ENCODE measurements at places on chromosomes 5 and 9. TPM values are rescaled to one million over a fixed set of nuclear protein-coding genes. Genes with fewer than 3 reads are reported as not detected.

Gene ABHD17B
- 19.4 TPM for total RNA-seq

Gene DOCK8
- total RNA-seq, result 264 TPM

Gene KLHL3
- 17.8 TPM for total RNA-seq

Gene NME5
- not detected for total RNA-seq

Data from naive thymus-derived CD4-positive, alpha-beta T cell (primary cell).